Heart right ventricle (tissue), 16 donors: ENCODE measurements at places on chromosomes 3 and 15. TPM values are rescaled to one million over a fixed set of nuclear protein-coding genes. Genes with fewer than 3 reads are reported as not detected.

SPG11 gene
- 63.4 TPM for total RNA-seq

TMEM108 gene
- 2.6 TPM for total RNA-seq

- peaks cover 33% of the 10 kb centered on the region for H3K36me3 ChIP-seq
- H3K4me3 ChIP-seq, result no peak overlapping the region
- H3K4me1 ChIP-seq, result peaks cover 8% of the 10 kb centered on the region
- peak overlapping the region; percentile 91 for H3K27ac ChIP-seq
Measured at GRCh38 chr3:129162729-129163579, 2.1 kb upstream of the ISY1 start.

DNA sequence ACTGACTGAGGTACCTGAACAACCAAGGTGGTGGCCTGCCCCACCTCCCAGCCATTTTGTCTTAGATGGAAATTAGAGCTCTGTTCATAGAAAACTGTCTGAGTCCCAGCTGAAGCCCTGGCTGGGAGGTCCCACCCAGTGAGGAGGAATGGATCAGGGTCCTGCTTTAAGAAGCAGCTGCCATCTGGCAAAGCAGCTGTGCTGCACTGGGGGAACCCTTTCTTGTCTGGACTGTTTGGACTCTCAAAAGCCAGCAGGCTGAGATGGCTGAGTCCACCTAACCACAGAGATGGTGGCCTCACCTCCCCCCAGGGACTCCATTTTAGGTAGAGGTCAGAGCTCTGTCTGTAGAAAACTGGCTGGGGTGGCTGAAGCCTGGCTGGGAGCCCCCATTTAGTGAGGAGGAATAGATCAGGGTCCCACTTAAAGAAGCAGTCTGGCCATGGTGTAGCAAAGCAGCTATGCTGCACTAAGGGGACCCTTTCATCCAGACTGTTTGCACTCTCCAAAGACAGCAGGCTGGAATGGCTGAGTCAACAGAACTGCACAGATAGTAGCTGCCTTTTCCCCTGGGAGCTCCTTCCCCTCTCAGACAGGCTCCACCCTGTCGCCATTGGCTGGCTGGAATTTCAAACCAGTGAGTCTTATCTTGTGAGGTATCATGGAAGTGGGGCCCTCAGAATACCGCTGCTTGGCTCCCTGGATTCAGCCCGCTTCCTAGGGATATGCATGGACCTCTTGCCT lies 116.9 kb downstream of the EPHA6 start:
- no peaks in the 10 kb centered on the region for H3K36me3 ChIP-seq
- no peak overlapping the region for H3K4me3 ChIP-seq
- no peaks in the 10 kb centered on the region for H3K27me3 ChIP-seq
- H3K27ac ChIP-seq, result no peak overlapping the region
- H3K4me1 ChIP-seq, result no peaks in the 10 kb centered on the region
